ENCODE measurements at places on chromosomes 6 and 20. TPM values are rescaled to one million over a fixed set of nuclear protein-coding genes. Genes with fewer than 3 reads are reported as not detected.

Gene ZSCAN23
- total RNA-seq, result 0.44 TPM

Gene CENPW
- total RNA-seq, result 73.8 TPM

Gene WFDC2
- not detected for total RNA-seq

Gene COL19A1
- total RNA-seq, result not detected

Gene VGLL2
- not detected for total RNA-seq

Gene CEP43
- total RNA-seq, result 28.2 TPM

Gene GPR63
- 3.3 TPM for total RNA-seq

Gene DEFB125
- total RNA-seq, result not detected

Gene AIF1
- 47.4 TPM for total RNA-seq

Gene PERP
- total RNA-seq, result 11.8 TPM

Gene EYA4
- not detected for total RNA-seq

Gene PBX2
- total RNA-seq, result 60.0 TPM

Gene FAXC
- 0.30 TPM for total RNA-seq

Gene KDM1B
- 8.6 TPM for total RNA-seq

Gene RNF182
- total RNA-seq, result not detected

Gene PLA2G7
- total RNA-seq, result not detected

Gene HM13
- total RNA-seq, result 152 TPM

Gene CAGE1
- total RNA-seq, result not detected

Gene FAM209A
- total RNA-seq, result 1.4 TPM

Gene IL17A
- not detected for total RNA-seq

Gene LPA
- total RNA-seq, result not detected

Gene MATN4
- 0.64 TPM for total RNA-seq

Gene ADGRB3
- not detected for total RNA-seq

Gene LINC00237
- not detected for total RNA-seq

Gene TP53RK
- total RNA-seq, result 20.9 TPM

Gene BACH2
- total RNA-seq, result 22.6 TPM

Gene ANGPT4
- not detected for total RNA-seq

Gene HACE1
- total RNA-seq, result 15.6 TPM

Gene DEFB118
- total RNA-seq, result not detected

Gene RUNX2
- 9.3 TPM for total RNA-seq

Gene PI16
- total RNA-seq, result 2.0 TPM

Gene ANKRD66
- not detected for total RNA-seq

Gene DPPA5
- not detected for total RNA-seq

Gene PPIL1
- total RNA-seq, result 39.9 TPM

Gene TXNDC5
- total RNA-seq, result 45.4 TPM

Gene UNC5CL
- total RNA-seq, result 2.5 TPM

Gene SLC4A11
- total RNA-seq, result 5.4 TPM

Gene DYNLRB1
- total RNA-seq, result 93.6 TPM

Gene MCM9
- 25.5 TPM for total RNA-seq

Gene TINAG
- total RNA-seq, result not detected

Gene VARS2
- 54.1 TPM for total RNA-seq

Gene SCP2D1
- total RNA-seq, result not detected

Gene CYP24A1
- not detected for total RNA-seq

Gene TRIM15
- not detected for total RNA-seq

Gene NT5E
- 24.1 TPM for total RNA-seq

Gene PSMB9
- total RNA-seq, result 402 TPM

Gene KHDRBS2
- not detected for total RNA-seq

Gene BLOC1S5
- 23.7 TPM for total RNA-seq

Gene ADNP
- total RNA-seq, result 81.2 TPM

Gene CST3
- 0.61 TPM for total RNA-seq

Gene CTCFL
- total RNA-seq, result not detected
